RPMI7951 (cell line): ENCODE measurements at places on chromosomes 16 and 17. TPM values are rescaled to one million over a fixed set of nuclear protein-coding genes. Genes with fewer than 3 reads are reported as not detected.

- peak; percentile 86 for DNase-seq
Measured at GRCh38 chr16:81946206-81946605, 65.1 kb downstream of the SDR42E1 start.

DNA sequence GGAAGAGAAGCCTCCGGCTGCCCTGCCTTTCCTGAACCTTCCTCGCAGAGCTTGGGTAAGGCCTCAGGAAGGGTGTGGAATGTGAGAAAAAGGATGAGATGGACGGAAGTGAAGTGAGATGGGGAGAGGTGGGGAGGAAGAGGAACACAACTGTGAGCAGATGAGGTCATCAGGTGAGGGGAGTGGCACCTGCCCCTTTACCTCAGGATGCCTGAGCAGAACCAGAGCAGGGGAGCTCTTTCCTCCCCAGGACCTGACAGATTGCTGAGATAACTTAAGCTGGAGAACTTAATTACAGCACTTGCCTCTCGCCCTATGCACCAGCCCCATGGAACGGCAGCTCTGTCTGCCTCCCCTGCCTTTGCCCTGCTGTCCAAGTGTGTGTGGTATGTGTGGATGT is 29.8 kb downstream of the TMEM132E start:
- DNase-seq = no peak

DNA sequence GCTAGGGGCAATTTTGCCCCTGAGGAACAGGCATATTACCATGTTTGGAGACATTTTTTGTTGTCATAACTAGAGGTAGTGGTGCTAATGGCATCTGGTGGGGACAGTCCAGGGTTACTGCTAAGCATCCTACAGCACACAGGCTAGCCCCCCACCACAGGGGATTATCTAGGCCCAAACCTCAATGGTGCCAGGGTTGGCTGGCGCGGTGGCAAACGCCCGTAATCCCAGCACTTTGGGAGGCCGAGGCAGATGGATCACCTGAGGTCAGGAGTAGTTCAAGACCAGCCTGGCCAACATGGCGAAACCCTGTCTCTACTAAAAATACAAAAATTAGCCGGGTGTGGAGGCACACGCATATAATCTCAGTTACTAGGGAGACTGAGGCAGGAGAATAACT is 15.2 kb downstream of the C1QTNF1 start:
- no peak for DNase-seq

DNA sequence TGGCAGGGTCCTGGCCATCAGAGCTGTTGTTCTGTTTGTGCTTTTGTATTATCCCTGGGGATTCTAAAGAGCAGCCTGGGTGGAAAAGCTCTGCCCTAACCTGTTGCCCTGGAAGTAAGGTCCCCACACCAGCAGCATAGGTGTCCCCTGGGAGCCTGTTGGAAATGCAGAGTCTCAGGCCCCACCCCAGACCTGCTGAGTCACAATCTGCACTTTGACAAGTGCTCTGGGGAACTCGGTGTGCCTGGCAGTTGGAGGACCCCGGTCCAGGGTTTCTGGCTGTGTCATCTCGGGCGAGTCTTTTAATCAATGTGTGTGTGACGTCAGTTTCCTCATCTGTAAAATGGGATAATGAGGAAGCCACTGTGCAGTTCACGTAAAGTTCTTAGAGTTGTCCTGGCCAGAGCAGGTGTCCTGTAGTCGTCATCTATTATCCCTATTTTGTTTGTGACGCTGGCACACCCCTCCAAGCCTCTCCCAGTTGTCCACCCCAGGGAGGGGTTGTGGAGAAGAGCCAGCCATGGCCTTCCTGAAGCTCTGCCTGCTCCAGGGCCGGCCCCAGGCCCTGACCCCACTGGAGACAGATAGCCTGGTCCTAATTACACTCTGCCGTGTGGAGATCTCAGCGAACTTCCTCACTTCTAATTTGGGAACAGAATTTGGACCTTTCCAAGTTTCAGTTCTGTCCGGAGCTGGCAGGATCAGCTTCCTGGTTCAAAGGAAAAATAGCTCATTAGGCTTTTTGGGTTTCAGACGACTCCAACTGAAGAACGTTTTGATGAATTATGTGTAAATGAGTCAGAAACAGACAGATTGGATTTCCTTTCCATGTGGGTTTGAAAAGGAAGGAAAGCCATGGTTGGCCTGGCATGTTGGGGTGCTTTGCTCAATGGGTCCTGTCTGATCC is 295.7 kb upstream of the FOXF1 start:
- DNase-seq = peak; percentile 23

DNA sequence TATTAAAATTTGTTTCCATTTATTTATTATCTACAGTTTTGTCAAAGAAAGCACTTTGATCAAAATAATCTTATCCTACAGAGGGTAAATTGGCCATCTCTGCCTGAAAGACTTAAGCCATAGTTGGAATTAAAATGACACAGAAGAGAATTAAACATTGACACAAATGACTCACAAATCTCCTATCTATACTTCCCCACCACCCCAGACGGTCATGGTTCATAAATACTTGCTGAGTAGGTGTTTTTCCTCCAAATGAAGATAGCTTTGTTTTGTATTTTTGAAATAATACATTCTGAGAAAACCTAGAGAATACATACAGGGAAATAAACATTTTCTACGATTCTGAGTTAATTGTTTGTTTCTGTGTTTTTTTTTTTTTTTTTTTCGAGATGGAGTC is 142.8 kb downstream of the MAP2K6 start:
- no peak for DNase-seq

DNA sequence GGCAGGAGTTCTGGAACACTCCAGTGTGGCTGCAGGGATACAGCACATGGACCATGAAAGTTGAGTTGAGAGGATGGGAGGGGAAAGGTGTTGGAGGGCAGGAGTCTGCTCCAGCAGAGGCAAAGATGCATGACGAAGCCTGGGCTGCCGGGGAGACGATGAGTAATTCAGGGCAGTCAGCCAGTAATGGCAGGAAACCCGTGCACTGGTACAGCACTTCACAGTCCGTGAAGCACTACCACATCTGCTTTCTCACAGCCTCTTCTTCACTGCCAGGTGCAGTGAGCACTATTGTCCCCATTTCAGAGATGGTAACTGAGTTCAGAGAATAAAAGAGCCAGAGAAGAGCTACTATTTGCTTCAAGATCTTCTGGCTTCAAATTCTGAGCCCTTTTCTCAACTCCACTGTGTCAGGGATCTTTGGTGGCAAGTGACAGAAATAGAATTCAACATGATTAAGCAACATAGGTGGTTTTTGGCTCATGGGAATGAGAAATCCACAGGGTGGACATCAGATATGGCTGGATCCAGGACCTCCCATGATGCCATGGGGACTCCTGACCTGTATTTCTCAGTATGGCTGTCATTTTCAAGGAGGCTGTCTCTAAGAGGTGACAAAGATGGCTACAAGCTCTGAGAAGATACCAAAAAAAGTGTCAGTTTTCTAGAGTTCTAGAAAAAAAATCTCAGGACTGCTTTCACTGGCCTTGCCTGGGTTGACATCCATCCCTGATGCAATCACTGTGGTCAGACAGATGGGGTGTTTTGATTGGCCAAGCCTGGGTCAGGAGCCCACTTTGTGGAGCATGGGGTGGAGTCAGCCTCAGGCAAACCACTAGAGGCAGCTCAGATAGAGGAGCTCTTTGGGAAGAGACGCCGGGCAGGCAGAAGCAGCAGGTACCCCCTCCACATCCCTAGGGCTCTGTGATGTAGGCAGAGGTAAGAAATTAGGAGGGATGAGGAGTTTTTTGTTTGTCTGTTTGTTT is 24.7 kb downstream of the IL21R start:
- peak; percentile 93 for DNase-seq

GRCh38 chr16:11405331-11406176 is 60.3 kb downstream of the RMI2 start:
- peak; percentile 31 for DNase-seq

DNA sequence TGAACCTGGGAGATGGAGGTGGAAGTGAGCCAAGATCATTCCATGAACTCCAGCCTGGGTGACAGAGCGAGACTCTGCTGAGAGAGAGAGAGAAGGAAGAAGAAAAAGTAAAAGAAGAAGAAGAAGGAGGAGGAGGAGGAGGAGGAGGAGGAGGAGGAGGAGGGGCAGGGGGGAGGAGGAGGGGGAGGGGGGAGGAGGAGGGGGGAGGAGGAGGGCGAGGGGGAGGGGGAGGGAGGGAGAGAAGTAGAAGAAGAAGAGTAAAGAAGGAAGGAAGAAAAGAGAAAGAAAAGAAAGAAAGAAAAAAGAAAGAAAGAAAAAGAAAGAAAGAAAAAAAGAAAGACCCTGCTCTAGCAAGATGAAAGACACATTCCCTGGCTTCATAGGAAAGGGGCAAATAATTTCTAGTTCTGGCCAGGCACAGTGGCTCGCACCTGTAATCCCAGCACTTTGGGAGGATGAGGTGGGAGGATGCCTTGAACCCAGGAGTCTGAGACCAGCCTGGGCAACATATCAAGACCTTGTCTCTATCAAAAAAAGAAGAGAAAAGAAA is 23.6 kb downstream of the SOCS1 start:
- no peak for DNase-seq

DNA sequence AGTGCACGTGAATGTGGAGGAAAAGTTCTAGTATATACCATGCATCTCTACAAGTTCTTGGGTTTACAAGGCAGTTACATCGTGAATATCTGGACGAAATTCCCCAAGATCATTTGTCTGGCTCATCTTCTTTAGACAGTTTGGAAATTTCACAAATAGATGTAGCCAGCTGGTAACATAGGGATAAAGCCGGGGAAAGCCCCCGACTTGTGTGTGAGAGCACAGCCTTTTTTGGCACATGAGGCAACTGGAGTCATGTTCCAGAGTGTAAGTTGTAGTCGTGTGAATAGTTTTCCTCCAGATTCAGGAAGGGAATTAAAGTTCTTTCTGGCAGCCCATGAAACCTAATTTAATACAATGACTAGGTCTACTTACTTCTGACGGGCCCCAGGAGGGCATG is 62.3 kb downstream of the MARCHF10 start:
- DNase-seq = no peak

The ACSM5 gene
- not detected in 2 replicates for total RNA-seq

The SLC5A11 gene
- total RNA-seq = not detected in 2 replicates
